Tibial artery (tissue), 4 donors: ENCODE measurements at places on chromosomes 5 and 9.

GRCh38 chr9:133274236-133275104 is 531 bp downstream of the ABO start:
- no peaks in the 10 kb centered on the region for H3K27me3 ChIP-seq
- no peaks in the 10 kb centered on the region for H3K36me3 ChIP-seq
- H3K4me1 ChIP-seq = peaks cover 15% of the 10 kb centered on the region
- no peak overlapping the region for H3K27ac ChIP-seq
- peak overlapping the region; percentile 43 for H3K4me3 ChIP-seq

- peaks cover 93% of the 10 kb centered on the region for H3K36me3 ChIP-seq
- H3K27me3 ChIP-seq = no peaks in the 10 kb centered on the region
- H3K4me3 ChIP-seq = no peak overlapping the region
- DNase-seq = no peak
These were observed 49.1 kb downstream of the ERAP1 start for GRCh38 chr5:96758621-96759020.

DNA sequence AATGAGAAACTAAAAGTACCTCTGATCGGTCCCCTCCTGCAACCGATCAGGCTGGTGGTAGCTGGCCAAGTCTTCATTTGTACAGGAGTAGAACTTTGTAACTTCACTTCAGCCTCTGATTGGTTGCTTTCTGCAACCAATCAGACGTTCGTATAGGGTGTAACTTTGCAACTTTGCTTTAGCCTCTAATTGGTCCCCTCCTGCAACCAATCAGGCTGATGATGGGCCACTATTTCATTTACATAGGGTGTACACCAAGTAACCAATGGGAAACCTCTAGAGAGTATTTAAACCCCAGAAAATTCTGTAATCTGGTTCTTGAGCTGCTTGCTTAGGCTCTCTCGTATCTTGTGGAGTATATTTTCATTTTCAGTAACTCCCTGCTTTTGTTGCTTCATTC is 445.5 kb downstream of the MED10 start:
- H3K36me3 ChIP-seq = no peaks in the 10 kb centered on the region
- no peak overlapping the region for H3K4me3 ChIP-seq
- H3K27me3 ChIP-seq = peaks cover 2% of the 10 kb centered on the region

DNA sequence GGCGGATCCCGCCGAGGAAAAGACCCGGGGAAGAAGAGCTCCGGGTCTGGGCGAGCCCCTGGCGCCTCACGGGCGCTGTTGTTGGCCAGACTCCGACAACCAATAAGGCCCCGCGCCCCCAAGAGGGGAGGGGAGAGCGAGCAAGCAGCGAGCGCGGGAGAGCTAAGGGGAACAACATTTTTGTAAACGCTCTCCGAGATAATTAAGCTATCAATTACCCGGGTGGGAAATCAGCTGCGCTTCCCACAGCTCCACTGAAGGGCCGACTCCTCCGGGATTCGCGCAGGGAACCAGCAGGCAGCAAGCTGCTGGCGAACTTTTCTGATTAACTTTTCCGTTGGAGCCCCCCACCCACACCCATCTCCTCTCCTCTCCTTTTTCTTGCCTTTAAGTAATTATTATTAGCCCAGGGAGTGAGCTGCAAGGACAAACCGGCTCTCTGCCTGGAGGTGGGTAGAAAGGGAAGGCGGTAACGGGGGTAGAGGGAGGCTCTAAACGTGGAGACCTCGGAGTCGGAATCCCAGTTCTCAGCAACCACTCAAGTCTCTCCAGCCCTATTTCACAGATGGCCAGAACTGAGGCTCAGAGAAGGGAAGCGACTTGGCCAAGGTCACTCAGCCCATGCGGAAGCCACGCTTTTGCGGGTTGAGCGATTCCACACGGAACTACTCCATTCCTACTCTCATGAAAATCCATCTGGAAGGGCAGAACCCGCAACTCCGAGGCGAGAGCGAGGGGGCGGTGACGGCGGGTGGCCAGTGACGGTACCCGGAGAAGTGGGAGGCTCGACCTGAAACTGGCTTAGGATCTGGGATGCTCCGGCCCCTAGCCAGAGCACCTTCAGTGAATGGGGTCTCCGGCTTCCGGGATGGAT is 1.3 kb downstream of the ASTN2 start:
- H3K36me3 ChIP-seq = no peaks in the 10 kb centered on the region
- DNase-seq = no peak
- H3K27me3 ChIP-seq = peaks cover 32% of the 10 kb centered on the region
- no peak overlapping the region for H3K27ac ChIP-seq

GRCh38 chr5:179271821-179272325 is 73.4 kb downstream of the ADAMTS2 start:
- peaks cover 100% of the 10 kb centered on the region for H3K4me1 ChIP-seq
- H3K27me3 ChIP-seq = no peaks in the 10 kb centered on the region
- H3K4me3 ChIP-seq = no peak overlapping the region
- H3K36me3 ChIP-seq = no peaks in the 10 kb centered on the region

DNA sequence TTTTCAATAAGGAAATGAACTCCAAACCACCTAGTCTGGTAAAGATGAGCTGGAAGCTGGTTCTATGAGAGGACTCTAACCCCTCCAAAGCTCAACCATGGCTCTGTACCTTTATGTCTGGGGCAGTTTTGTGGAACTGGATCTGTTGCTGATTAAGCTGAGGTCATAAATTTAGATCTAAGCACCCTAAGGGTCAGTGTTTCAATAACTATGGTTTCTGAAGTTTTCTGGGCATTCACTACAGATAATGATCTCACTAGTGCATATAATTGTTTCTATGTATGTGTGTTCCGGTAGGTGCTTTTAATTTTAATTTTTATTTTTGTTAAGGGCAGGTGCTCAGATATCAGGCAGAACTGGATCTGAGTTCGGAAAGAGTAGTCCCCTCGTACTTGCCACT is 258.7 kb upstream of the PANK3 start:
- no peaks in the 10 kb centered on the region for H3K27me3 ChIP-seq
- DNase-seq = no peak
- no peak overlapping the region for H3K27ac ChIP-seq
- no peaks in the 10 kb centered on the region for H3K36me3 ChIP-seq

- peaks cover 3% of the 10 kb centered on the region for H3K4me1 ChIP-seq
- no peak overlapping the region for H3K27ac ChIP-seq
- no peaks in the 10 kb centered on the region for H3K36me3 ChIP-seq
These were observed 50.5 kb downstream of the MVB12B start for GRCh38 chr9:126377176-126377509.

DNA sequence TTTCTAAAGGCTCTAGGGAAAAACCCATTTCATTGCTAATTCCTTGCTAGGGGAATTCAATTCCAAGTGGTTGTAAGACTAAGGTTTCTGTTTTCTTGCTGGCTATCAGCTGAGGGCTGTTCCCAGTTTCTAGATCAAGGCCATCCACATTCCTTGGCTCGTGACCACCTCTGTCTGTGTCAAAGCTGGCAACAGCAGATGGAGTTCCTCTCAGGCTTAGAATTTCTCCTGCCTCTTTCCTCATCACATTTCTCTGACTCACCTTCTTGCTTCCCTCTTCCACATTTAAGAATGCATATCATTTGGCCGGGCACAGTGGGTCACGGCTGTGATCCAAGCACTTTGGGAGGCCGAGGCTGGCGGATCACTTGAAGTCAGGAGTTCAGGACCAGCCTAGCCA is 19.0 kb downstream of the DAB2IP start:
- peak; percentile 82 for DNase-seq

GRCh38 chr9:7979611-7980010 is 180.0 kb upstream of the DMAC1 start:
- no peak overlapping the region for H3K4me3 ChIP-seq
- no peaks in the 10 kb centered on the region for H3K36me3 ChIP-seq
- no peak for DNase-seq
- no peak overlapping the region for H3K27ac ChIP-seq
- no peaks in the 10 kb centered on the region for H3K27me3 ChIP-seq

GRCh38 chr5:89421035-89421434 is 538.1 kb upstream of the MEF2C start:
- H3K4me1 ChIP-seq = no peaks in the 10 kb centered on the region
- no peak overlapping the region for H3K4me3 ChIP-seq
- no peaks in the 10 kb centered on the region for H3K27me3 ChIP-seq
- no peaks in the 10 kb centered on the region for H3K36me3 ChIP-seq

- H3K27me3 ChIP-seq = no peaks in the 10 kb centered on the region
- H3K4me3 ChIP-seq = peak overlapping the region; percentile 76
- H3K4me1 ChIP-seq = peaks cover 36% of the 10 kb centered on the region
- peak overlapping the region; percentile 96 for H3K27ac ChIP-seq
- H3K36me3 ChIP-seq = no peaks in the 10 kb centered on the region
These were observed 1.5 kb downstream of the SMARCA2 start for GRCh38 chr9:2016408-2017330.

DNA sequence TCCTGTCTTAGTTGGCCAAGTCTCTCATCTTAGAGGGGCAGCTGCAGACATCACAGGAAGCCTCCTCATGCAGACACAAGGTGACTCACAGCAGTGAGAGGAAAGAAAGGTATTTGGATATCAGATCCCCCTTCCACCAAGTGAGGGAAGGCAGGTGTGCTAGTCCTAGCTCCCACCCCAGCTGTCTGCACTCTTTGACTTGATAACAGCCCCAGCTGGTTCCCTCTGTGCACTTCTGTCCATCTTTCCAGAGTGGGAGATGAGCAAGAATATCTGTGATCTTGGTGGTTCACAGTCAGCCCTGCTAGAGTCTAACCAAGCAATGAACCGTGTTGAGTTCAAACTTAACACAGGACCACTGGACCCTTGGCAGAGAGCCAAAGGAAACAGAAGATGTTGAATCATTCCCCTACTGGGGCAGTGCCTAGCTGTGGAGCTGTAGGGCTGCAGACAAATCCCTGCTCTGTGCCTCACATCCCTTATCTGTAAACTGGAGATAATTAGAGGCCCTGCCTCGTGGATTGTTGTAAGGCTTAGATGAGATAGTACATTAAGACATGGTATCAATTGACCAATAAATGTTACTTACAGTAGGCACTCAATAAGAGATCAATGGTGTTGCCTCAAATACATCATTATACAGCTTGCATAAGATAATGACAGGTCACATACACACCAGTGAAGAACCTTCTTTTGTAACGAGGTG is 39.1 kb downstream of the SH3RF2 start:
- no peaks in the 10 kb centered on the region for H3K27me3 ChIP-seq
- no peak overlapping the region for H3K4me3 ChIP-seq
- peaks cover 42% of the 10 kb centered on the region for H3K4me1 ChIP-seq

DNA sequence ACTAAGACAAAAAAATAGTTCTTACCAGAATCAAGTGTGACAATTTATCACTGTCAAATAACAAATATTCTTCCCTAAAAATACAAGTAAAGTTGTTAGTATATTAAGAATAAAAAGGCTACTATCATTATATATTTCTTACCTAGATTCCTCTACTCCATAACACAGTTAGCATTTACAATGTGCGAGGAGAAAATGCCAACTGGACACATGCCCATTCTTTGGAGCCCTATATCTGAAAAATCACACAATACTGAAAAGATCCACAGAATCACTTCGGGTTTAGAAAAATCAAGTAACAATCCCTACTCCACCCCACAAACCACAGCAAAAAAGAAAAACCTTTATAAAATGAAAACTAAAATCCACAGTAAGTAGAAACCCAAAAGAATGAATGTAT is 70.9 kb downstream of the PKD2L2 start:
- H3K36me3 ChIP-seq = peaks cover 38% of the 10 kb centered on the region
- H3K4me3 ChIP-seq = no peak overlapping the region
- H3K27me3 ChIP-seq = no peaks in the 10 kb centered on the region
- no peak for DNase-seq
- no peak overlapping the region for H3K27ac ChIP-seq
- H3K4me1 ChIP-seq = no peaks in the 10 kb centered on the region

- no peak for DNase-seq
- H3K27ac ChIP-seq = no peak overlapping the region
- H3K4me1 ChIP-seq = no peaks in the 10 kb centered on the region
- no peaks in the 10 kb centered on the region for H3K27me3 ChIP-seq
- H3K36me3 ChIP-seq = no peaks in the 10 kb centered on the region
These were observed 20.0 kb downstream of the F2R start for GRCh38 chr5:76735762-76736545.

DNA sequence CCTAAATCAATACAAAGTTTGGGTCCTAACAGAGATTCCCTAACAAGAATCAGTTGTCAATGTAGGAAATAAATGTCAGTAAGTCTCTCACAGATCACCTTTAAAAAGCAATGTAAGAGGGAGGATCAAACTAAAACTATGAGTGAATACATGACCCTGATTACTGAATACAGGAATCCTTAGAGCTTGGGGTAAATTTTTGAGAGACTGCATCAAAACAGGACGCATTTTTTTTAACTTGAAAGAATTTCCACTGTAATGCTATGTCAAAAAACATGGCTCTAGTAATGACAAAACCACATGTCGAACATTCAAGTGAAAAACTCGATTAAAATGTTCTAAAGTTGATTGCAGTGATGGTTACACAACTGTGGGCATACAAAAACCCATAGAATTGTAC is 21.9 kb downstream of the ZDHHC21 start:
- no peak for DNase-seq
- no peak overlapping the region for H3K4me3 ChIP-seq
- no peak overlapping the region for H3K27ac ChIP-seq
- H3K36me3 ChIP-seq = peaks cover 12% of the 10 kb centered on the region
- no peaks in the 10 kb centered on the region for H3K27me3 ChIP-seq
- H3K4me1 ChIP-seq = no peaks in the 10 kb centered on the region

DNA sequence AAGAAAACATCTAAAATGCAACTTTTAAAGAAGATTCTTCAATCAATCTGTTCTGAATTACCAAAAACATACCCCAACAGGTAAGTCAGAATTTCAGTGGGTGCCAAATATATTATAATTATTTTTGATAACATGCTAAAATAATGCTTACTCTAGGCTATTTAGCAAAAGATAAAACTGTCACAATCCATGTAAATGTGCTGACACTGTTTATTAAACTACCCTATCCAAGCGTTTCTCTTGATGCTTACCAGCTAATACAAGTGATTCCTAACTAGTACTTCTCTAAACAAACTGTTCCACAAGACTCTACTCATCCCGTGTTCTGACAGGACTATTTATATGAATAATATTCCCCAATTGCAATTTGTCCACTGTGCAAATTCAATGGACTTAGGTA is 236.7 kb downstream of the BNC2 start:
- H3K4me3 ChIP-seq = no peak overlapping the region
- DNase-seq = no peak
- H3K27me3 ChIP-seq = no peaks in the 10 kb centered on the region
- H3K36me3 ChIP-seq = no peaks in the 10 kb centered on the region
- H3K4me1 ChIP-seq = no peaks in the 10 kb centered on the region
- no peak overlapping the region for H3K27ac ChIP-seq

DNA sequence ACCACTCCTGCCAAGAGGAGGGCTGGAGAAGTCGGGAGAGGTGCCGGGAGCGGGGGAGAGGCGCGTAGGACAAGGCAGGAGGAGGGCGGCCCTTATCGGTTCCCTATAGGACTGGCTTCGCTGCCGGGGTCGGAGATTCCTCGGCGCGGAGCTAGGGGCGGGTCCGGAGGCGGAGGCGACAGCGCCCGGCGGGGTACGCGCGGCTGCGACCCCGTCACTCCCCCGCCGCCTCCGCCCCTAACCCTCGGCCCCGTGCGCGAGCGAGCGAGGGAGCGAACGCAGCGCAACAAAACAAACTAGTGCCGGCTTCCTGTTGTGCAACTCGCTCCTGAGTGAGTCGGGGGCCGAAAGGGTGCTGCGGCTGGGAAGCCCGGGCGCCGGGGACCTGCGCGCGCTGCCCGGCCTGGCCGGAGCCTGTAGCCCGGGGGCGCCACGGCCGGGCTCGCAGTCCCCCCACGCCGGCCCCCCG is 2.0 kb downstream of the GLIS3 start:
- H3K4me3 ChIP-seq = peak overlapping the region; percentile 87
- H3K4me1 ChIP-seq = peaks cover 14% of the 10 kb centered on the region
- H3K36me3 ChIP-seq = no peaks in the 10 kb centered on the region
- H3K27me3 ChIP-seq = no peaks in the 10 kb centered on the region
- peak; percentile 75 for DNase-seq

GRCh38 chr5:10886497-10886896 is 125.5 kb upstream of the DAP start:
- H3K4me1 ChIP-seq = no peaks in the 10 kb centered on the region
- no peak overlapping the region for H3K27ac ChIP-seq
- H3K36me3 ChIP-seq = no peaks in the 10 kb centered on the region
